ENCODE measurements at places on chromosomes 3 and 15. TPM values are rescaled to one million over a fixed set of nuclear protein-coding genes. Genes with fewer than 3 reads are reported as not detected.

ITIH4 gene
- total RNA-seq, result 0.63 TPM

TTLL13 gene
- total RNA-seq, result not detected

GREM1 gene
- total RNA-seq, result 138 TPM

GRK7 gene
- total RNA-seq, result not detected

KLHDC8B gene
- 17.1 TPM for total RNA-seq

TRIM42 gene
- total RNA-seq, result not detected

SMCO1 gene
- not detected for total RNA-seq

AP3B2 gene
- 0.40 TPM for total RNA-seq

CLCN2 gene
- 4.4 TPM for total RNA-seq

IL17RE gene
- total RNA-seq, result 1.1 TPM

OXTR gene
- 18.2 TPM for total RNA-seq

PLA2G4E gene
- not detected for total RNA-seq

HRG gene
- not detected for total RNA-seq

MUC20 gene
- total RNA-seq, result not detected

EBLN2 gene
- total RNA-seq, result 3.7 TPM

CCR3 gene
- not detected for total RNA-seq
